ENCODE measurements at places on chromosomes 5 and 9.
A peak's percentile ranks its signal among the peaks of the same experiment; 100 is the strongest.

DNA sequence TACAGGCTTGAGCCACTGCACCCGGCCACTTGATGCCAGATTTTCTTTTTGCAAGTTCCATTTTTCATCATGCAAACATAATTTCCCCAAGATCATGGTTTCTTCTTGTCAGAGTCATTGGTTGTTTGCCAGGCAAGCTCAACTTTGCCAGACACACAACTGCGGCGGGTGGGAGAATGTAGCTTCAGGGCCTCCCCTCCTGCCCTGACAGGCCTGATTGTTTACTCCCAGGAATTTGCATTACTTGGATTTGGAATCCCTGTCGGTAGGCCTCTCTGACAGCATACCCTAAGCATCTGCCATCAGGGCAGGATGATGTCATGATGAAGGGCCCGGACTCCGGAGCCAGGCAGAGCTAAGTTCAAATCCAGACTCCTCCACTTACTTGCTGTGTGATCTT lies 15.1 kb downstream of the RPS14 start:
- peak; percentile 93 for DNase-seq

- no peak for DNase-seq
Measured at GRCh38 chr5:4735261-4735660, 404.9 kb upstream of the ADAMTS16 start.

DNA sequence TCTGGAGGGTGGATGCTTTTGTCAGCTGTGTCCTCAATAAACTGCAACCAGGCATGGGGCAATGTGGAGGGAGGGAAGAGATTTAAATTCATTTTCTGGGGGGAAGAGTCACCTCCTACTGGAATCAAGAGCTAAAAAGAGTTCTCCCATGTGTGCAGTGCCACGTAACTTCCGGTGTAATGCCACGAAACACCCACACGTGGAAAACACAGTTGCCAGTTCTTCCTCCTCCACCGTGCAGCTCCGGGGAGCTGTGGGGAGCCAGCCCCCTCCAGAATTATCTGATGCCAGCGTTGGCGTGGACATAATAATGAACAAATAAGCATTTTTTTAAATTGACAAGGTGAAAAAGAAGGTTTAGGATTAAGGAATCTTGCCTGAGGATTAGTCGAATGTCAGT lies 32.1 kb upstream of the MED10 start:
- no peak for DNase-seq

- DNase-seq = no peak
Measured at GRCh38 chr5:176639981-176640380, 7.3 kb upstream of the TSPAN17 start.

DNA sequence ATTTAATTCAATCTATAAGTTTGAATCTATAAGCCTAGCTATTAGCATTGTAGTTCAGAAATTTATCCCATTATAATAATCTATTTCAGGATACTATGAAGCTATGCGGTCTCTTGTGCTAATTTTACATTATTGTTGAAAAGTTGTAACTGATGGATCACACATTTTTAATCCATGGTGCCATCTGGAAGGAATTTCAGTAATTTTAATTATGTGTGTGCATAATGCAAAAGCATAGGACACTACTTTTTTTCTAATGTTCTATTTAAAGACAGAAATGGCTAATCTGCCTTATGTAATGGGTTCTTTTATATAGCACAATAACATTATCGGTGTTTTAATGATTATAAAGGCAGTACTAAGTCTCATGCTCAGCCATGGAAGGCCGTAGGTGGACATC lies 90.6 kb downstream of the HOMER1 start:
- no peak for DNase-seq

- no peak for DNase-seq
Measured at GRCh38 chr9:92968081-92968480, 20.8 kb downstream of the FGD3 start.

- no peak for DNase-seq
Measured at GRCh38 chr9:8673830-8674229, 874.3 kb upstream of the DMAC1 start.

GRCh38 chr5:78245136-78245535 lies 49.4 kb downstream of the AP3B1 start:
- DNase-seq = no peak

DNA sequence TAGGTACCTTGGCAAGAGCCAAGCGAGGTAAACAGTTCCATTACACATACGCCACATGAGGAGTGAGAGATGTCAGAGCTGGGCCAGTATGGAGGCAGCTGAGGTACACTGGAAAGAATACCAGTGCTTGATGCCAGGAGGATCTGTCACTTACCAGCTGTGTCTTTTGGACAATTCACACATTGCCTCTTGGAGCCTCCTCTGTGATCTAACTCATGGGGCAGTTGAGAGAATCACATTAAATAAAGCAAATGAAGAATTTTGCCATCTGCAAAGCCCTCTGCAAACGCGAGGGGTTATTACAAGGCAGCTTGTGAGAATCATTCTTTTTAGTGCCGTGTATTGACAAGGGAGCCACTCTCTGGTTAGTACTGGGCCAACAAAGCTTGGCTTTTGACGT lies 429.7 kb upstream of the KLF4 start:
- no peak for DNase-seq

GRCh38 chr5:115573133-115573532 lies 28.6 kb upstream of the FEM1C start:
- DNase-seq = no peak

- DNase-seq = peak; percentile 48
Measured at GRCh38 chr5:94793816-94794198, 175.3 kb downstream of the SLF1 start.

GRCh38 chr5:173795601-173796000 lies 92.5 kb upstream of the CPEB4 start:
- no peak for DNase-seq

DNA sequence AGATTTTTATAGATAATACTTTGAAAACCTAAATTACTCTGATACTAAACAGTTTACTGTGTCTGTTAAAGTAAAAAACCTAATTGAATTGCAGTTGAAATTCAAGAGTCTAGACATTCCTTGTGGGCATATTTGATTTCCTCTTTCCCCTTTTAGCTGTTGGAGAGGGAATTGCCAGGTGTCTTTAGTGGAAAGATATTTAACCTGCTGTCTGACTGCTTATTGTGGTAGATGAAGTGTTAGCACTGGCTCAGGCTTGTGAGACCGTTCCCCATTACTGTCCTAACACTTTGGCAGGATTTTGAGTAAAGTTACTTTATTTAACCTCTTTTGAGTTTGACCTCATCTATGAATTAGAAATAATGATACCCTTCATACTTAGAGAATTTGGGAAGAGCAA lies 16.4 kb downstream of the MAP3K1 start:
- DNase-seq = no peak

DNA sequence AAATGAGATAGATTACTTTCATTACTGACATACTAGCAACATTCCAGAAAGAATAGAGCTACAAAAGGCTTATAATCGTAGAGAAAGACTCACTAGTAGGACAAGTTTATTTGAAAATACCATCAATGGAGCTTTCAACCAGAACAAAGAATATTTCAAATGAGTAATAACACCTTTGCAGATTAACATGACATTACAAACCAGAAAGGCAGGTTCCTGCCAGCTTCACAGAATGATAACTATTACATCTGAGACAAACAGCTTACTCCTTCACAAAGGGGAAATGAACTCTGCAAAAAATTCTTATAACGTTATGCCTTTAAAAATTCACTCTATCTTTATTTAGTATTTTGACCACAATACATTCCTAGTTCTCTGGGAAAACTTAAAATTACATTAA lies 103.1 kb downstream of the EPB41L4A start:
- no peak for DNase-seq

DNA sequence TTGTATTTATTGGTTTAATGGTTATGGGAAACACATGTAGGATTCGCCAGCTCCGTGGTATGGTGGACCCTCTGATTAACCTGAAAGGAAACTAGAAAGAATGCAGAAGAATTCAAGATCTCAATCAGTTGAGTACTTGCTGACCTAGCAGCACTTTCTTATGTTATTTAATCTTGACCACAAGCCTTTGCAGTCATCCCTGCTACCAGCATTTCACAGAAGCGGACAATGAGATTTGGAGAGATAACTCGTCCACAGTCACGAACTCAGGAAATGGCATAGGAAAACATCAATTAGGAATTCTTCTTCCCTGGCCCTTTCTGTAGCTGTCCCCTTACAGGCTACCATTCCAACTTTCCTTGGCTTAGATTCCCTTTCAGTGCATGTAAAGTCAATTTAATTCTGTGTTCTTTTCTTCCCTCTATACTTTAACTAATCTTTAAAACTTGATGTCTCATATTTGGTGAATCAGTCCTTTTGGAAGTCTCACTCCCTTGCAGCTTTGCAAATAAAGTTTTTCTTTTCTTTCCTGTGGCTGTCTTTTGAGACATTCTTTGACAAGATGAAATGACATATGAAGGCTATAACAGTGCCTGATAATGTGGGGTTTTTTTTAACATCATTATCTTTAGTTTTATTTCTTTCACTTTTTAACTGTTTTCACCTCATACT lies 1.3 kb upstream of the SLC44A1 start:
- DNase-seq = no peak

DNA sequence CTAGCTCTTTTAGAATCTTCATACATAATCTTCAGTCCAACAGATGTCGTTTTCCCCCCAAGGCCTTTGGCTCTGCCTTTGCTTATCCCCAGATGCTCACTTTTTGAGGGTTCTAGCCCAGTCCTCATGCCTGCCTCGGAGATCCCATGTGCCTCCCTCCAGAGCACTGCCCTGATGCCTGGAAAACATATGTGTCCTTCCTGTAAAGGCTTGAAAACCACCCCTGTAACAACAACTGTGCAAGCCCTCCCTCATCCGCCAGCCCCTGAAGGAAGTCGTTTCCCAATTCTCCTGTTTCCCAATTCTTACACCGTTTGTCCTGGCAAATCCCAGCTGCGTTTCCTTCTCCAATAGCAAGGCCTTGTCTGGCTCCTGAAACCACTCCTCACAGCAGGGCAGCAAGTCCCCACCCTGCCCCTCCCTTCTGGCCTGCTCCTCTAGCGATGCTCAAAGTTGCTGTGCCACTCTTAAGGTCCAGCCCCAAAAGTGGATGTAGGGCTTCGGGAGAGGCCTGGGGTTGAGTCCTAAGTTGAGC lies 52.2 kb downstream of the SLC36A1 start:
- DNase-seq = no peak

DNA sequence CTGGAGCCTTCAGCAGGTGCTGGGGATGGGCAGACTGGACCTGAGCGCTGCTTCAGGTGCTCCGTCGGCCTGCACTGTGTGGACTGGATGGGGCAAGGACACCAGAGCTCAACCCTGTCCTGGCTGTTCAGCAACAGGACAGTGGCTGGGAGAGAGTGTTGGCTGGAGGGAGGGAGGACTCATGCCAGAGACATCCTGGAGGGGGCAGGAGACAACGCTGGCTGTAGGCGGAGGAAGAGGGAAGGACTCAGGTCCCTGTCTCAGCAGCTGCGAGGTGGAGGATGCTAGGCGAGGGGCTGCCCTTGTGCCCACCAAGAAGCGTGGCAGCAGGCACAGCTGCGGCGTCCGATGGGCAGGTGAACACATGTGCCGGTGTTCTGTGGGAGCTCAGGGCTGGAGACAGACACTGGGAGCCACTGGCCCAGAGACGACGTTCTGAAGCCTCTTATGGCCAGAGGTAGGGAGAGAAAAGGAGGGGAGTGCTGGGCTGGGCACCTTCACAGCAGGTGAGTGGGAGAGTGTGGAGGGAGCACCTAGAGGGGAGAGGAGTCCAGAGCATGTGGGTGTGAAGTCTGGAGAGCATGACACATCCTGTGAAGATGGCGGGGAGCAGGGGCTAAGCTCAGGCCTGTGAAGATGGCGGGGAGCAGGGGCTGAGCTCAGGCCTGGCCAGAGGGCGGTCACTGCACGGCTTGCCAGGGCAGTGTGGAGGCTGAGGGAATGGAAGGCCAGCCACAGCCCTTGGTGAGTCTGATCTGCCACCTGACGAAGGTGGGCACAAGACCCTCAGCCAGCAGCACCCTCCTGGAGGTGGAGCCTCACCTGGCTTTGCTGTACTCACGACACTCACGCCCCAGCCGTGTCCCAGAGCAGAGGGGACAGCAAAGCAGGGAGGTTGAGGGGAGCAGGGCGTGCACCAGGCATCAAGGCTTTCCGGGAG lies 79.1 kb upstream of the FCN1 start:
- DNase-seq = no peak

DNA sequence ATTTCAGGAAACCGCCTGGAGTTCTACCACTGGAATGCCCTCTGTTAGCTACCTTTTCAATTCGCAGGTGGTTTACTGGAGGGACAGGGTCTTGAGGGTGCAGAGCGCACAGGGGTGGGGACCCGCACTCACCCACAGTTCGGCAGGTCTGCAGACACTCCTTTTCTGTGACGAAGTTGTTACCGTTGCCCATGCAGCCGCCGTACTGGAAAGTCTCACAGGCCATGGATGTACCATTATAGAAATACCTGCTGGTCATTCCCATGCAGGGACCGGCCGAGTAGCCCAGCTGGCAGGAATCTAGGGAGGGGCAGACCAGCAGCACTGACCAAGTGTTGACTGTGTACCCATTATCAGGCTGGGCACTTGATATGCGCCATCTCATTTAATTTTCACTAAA lies 16.8 kb downstream of the AMBP start:
- DNase-seq = no peak

DNA sequence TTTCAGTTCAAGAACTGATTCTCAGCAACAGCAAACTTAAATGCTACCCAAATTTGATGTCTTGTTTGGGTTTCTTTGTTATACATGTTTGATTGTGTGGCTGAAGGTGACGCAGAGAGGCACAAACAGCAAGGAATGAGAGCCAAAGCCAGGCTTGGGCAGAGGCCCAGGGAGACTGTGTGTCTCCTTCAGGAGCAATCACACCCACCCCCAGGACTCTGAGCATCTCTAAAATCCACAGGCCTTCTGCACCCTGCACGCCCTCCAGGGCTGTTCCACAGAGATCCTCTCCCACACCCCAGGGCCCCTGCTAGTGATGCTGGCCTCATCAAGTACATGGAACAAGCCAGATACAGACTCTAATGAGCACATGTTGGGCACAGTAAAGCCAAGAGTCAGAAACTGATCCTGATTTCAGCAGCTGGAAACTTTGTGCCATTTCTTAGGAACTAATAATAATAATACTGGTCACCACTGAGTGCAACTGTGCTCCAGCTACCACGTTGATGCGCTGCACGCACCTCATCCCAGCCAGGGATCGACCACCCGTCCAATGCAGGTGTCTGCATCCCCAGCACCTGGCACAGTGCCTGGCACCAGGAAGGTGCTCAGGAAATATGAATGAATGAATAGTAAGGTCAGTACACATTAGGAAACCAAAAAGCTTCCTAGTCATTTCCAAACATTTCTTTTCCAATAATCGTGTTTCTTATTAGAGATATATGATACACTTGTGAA lies 54.6 kb upstream of the TCF7 start:
- DNase-seq = no peak

DNA sequence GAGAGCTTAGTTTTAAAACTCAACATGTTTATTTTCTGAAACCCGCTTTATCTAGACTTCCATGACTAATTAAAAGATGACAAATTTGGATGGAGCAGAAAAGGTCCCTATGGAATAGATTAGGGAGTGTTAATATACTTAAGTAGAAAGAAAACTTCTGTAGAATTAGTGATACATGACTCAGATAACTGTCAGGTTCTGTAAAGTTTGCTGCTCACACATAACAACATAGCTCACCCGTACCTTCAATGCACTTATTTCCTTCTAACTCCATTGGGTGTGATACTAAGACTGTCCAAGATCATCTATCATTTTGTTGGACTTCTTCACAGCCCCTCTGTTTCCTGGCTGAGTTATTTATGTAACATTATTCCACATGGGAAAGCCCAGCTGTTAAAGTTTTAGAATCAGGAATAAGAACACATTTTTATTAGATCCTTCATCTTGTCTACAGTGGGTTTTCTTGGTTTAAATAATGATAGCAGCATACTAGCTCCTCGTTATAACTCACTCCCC lies 27.8 kb downstream of the TMEM167A start:
- no peak for DNase-seq

All from AG08396 (cell line).